Renal cortex interstitium (tissue), 15 donors: ENCODE measurements at places on chromosomes 6 and 20.

DNA sequence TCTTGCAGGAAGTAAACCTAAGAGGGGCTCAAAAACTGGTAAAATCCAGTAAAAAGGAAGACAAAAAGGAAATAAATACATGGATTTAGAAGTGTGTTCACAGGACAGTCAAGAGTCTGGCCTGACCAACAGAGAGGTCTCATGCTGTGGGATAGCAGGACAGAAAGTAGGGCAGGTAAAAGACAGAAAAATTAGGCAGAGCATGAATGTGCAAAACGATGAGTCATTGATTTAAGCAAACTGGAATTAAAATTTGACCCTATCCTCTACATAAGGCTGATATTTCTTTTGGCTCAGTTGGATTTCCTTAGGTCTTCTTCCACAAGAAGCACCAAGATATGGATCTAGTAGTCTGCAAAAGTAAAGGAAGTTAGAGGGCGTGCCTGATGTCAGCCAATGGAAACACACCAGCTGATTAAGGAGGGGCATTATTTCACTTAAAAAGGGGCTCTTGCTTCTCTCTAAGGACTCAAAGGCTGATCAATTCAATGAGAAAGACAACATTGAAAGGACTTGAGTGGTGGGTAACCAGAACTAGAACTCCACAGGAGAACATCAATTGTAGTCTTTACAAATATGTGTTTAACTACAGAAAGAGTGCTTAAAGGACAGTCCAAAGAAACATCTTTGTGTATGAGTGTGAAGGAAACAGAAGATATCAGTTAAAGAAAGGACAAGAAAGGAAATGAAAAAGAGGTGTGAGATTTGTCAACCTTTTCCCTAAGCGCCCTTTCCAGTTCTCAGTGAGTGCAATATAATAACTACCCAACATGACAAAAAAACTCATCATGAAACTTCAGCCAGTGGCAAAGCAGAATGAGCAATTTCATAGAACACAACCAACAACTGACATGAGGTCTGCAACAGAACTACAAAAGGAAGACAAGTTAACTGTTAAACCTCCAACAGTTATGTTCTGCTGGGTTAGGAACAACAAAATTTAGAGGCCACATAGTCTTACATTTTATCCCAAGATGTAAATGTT is 19.4 kb upstream of the MYB start:
- no peak for DNase-seq

GRCh38 chr6:112251171-112251875 is 3.0 kb downstream of the LAMA4 start:
- DNase-seq: no peak

DNA sequence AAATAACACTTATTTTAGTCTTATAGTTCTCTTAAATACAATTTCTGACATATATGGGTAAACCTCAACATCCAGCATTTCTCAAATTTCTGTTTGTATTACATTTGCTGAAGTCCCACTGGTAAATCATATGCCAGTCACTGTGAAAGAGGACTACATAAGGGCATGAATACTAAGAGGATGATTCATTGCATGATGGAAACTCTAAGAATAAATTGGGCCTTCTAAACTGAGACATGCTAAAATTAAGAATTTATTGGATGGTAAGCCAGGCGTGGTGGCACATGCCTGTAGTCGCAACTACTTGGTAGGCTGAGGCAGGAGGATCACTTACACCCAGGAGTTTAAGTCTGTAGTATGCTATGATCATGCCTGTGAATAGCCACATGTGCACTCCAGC is 12.1 kb downstream of the DEFB123 start:
- DNase-seq: no peak

DNA sequence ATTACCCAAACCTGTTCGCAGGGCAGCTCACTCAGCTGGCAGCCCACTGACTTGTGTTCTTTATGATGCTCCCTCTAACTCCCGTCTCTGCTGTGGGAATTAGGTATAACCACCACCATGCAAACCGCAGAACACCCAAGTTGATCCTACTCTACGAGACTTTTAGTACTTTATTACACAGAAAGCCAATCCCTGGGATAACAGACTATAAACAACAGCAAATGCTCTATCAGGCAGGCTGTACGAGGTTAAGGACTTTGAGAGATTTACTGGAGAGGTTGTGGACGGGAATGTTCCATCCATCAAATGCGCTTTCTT is 241.1 kb downstream of the FOXC1 start:
- no peak for DNase-seq

DNA sequence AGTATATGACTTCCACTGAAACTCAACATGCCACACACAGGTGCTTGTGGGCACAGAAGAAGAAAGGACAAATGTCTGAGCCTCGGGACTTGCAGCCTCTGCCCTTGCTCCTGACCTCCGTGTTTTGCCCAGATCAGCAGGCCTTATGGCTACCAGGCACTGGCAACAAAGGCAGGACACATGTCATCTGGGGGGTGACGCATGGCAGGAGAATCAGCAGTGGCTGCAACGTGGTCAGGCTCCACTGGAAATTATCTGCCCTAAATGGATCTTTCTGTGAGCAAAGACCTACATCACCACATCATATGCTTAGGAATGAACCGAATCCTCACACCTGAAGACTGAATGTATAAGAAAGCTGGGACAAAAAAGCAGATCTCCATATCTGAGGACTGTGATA is 78.9 kb downstream of the ELOVL5 start:
- DNase-seq: no peak
